Spinal cord (tissue), 10 donors: ENCODE measurements at places on chromosomes 2 and 18.

- H3K4me1 ChIP-seq: no peaks in the 10 kb centered on the region
- H3K27ac ChIP-seq: no peak overlapping the region
- DNase-seq: no peak
- H3K4me3 ChIP-seq: no peak overlapping the region
- peaks cover 20% of the 10 kb centered on the region for H3K36me3 ChIP-seq
Measured at GRCh38 chr18:12462242-12462641, 54.5 kb downstream of the PRELID3A start.

DNA sequence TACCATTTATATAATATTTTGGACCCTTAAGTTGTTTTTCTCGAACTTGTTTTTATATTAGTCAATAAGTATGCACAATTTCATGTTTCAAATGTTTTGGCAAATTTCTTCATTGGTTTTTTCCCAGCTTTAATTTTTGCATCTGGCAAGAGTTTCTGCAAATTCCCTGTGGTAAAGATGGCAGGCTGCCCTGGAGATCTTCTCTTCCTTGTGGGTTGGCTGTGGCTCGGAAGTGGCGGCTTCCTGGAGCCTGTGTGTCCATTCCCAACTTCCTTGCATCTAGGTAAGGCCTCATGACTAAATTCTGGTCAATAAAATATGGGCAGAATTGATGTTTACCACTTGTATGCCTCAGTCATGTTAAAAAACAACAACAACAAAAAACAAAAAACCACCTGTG lies 818.6 kb downstream of the EPHA4 start:
- no peaks in the 10 kb centered on the region for H3K27me3 ChIP-seq
- no peaks in the 10 kb centered on the region for H3K36me3 ChIP-seq
- no peak overlapping the region for H3K27ac ChIP-seq
- H3K4me1 ChIP-seq: no peaks in the 10 kb centered on the region
- no peak for DNase-seq

- no peak for DNase-seq
- no peaks in the 10 kb centered on the region for H3K36me3 ChIP-seq
- H3K4me3 ChIP-seq: no peak overlapping the region
- H3K4me1 ChIP-seq: no peaks in the 10 kb centered on the region
- no peak overlapping the region for H3K27ac ChIP-seq
Measured at GRCh38 chr2:149826471-149827125, 239.0 kb upstream of the MMADHC start.

GRCh38 chr2:1789610-1790009 lies 45.3 kb upstream of the PXDN start:
- no peak overlapping the region for H3K4me3 ChIP-seq
- peaks cover 14% of the 10 kb centered on the region for H3K4me1 ChIP-seq
- DNase-seq: no peak
- no peaks in the 10 kb centered on the region for H3K27me3 ChIP-seq
- H3K27ac ChIP-seq: no peak overlapping the region
